ENCODE measurements at places on chromosomes 2 and 18.

DNA sequence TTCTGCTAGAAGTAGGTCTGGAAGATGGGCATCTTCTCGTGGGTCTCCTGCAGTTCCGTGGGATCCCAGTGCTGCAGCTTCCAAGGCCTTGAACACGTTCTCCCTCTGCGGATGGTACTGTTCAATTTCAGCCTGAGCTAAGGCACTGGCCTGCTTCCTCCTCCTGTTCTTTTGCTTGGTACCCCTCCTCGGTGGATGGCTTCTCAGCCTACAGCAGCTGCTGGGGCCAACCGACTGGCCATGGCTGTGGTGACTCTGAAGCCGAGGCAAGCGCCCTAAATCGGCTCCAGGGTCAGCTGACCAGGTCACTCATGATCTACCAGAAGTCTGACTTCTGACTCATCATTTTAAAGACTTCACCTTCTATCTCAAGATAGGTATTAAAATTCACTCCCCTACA is 150.2 kb downstream of the NBAS start:
- DNase-seq = no peak

GRCh38 chr2:43537137-43537536 is 58.7 kb downstream of the THADA start:
- no peak for DNase-seq

- no peak for DNase-seq
These were observed 847 bp downstream of the HOXD8 start for GRCh38 chr2:176130147-176130956.

GRCh38 chr2:146917431-146918042 is 927.3 kb upstream of the ACVR2A start:
- DNase-seq = no peak

GRCh38 chr18:57576316-57576715 is 10.2 kb downstream of the FECH start:
- no peak for DNase-seq

All from NCI-H2081 treated with DMSO at 0.1 percent for 48 hours (cell line).